A172 (cell line): ENCODE measurements at places on chromosomes 2 and 18.
A peak's percentile ranks its signal among the peaks of the same experiment; 100 is the strongest.

GRCh38 chr18:49031511-49032188 is 80.9 kb upstream of the SMAD7 start:
- DNase-seq = no peak

DNA sequence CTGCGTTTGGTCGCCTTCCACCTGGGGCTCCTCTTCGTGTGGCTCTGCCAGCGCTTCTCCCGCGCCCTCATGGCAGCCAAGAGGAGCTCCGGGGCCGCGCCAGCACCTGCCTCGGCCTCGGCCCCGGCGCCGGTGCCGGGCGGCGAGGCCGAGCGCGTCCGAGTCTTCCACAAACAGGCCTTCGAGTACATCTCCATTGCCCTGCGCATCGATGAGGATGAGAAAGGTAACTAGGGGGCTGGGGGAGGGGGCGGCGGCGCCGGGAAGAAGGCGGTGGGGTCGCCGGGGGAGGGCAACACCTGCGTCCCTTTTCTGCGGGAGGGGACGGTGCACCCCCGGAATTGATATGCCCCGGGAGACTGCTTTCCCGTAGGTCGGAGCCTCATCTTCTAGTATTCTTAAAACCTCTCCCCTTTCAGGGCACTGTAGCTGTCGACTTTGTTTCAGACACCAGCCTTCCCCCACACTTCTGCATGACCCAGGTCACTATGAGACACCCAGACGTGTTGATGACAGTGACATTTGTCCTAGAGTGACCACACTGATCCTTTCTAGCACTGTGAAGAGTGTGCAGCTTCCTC is 755 bp downstream of the SPAST start:
- DNase-seq = peak; percentile 19

GRCh38 chr2:175326801-175327200 is 145.3 kb upstream of the ATP5MC3 start:
- DNase-seq = no peak

DNA sequence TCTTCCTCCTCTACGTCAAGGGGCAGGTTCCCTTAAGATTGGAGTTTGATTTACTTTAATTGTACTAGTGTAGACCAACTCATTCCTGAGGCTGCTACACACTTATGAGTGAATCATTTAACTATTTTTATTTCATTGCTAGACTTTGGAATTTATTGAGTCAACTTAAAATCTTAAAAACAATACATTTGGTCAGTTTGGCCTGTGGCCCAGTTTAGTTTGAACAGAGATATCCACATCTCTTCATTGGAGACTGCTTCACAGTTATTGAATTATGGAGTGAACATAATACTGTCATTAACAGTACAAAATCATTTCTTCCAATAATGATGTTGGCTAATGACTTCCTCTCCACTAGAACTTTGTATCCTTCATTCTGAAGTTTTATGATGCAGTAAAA is 34.5 kb upstream of the STPG4 start:
- peak; percentile 93 for DNase-seq

GRCh38 chr2:12155303-12156051 is 409.0 kb downstream of the LPIN1 start:
- peak; percentile 91 for DNase-seq

DNA sequence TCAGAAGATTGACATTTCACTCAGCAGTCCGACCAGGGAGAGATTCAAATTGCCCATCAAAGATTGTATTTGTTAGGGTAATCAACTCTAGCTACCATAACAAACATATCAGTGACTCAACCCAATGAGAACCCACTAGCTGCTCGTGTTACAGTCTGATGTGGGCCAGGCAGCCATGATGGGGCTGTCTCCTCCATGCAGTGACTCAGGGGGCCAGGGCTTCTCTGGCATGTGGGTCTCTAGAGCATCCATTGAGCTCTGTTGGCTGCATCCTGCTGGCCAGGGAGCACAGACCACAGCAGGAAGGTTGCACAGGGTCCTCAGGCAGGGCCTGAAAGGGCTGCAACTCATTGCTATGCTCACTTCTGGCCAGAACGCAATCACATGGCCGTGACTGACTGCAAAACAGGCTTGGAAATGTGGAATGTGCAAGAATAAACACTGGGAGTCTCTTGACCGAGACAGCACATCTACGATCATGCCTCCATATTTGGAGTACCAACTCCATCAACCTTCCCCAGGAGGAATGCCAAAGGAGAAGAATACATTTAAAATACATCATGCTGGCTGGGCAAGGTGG is 216.8 kb downstream of the EIPR1 start:
- no peak for DNase-seq

DNA sequence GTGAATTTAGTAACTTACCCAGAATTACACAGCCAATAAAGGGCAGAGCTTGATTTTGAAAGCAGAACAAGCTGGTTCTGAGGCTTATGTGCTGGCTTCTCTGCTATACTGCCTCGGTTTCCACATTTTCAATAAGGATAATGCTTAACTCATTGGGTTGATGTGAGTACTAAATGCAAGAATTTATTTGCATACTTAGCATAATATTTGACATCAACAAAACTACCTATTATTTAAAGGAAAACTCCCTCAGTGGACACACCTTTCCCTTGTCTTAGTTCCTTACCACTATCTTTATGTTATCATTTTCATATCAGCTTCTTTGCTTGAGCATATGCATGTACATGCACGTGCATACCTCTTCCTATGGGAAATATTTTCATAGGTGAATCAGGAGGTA is 3.0 kb upstream of the TGFA start:
- no peak for DNase-seq

DNA sequence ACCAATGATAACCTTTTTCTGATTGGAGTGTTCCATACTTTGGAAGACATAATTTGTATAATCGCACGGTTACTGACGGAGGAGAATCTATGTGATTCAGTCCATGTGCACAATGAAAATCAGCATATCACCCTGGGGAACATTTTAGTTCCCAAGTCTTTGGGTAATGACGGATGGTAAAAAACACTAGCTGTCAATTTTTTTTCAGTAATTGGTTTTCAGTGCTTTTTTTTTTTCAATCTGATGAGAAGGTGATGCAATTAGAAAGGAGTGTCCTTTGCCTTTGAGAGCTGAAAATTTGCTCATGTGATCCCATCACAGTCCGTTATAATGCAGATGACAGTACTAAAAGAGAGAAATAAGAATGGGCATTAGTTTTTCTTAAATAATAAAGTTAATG is 51.9 kb upstream of the THOC1 start:
- no peak for DNase-seq

DNA sequence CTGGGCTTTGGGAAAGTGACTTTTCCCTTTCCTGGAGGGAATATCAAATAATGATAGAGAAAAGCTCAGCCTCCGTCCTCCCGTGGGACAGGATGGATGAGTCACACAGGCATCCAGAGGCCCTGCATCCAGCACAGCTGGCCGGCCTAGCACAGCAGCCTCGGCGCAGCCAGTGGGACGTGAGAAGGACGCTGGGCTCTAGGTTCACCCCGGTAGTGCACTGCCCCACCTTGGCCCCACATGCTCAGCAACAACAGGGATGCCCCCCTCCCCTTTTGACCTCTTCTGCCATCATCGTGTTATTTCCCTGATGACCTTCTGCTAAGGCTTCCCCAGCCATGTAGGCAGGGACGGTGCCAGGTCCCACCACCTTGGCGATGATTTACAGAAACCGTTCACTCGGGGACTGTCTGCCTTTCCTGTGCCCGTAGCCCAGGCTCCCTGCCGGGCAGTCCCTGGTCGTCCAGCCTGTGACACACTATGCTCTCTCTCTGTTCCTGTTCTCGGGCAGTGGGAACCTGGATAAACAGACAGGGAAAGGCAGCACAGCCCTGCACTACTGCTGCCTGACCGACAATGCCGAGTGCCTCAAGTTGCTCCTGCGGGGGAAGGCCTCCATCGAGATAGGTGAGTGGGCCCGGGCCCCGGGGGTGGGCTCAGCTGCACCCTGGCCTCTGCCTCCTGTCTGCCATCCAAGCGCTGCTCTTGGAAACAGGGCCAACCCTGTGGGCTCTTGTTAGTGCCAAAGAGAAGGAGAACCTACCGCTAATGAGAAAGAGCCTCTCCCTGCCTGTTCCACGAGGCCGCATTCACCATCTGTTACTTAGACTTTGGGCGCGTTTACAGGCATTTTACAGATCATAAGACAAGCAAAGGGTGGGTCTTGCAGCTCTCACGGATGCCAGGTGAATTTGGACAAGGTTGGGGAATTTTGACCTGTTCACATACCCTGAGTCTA is 44.6 kb downstream of the ITGB1BP1 start:
- DNase-seq = peak; percentile 89

DNA sequence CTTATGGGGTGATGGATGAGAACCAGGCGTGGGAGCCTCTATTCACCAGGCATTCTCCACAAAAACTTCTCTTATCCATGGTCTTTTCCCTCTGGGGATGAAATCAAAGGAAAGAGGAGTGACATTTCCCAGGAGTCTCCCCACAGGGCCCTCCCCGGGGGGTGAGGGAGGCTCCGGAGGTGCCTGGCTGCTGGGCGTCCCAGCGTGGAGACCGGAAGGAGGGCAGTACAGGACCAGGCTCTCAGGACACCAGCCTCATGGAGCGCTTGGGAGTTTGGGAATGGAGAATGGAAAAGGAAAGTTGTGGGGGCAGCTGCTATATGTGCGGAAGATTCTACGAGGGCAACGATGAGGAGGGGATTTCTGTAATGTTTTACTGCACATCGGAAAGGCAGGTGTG is 22.1 kb downstream of the CIB4 start:
- DNase-seq = no peak

GRCh38 chr2:6264198-6264597 is 572.0 kb downstream of the SOX11 start:
- no peak for DNase-seq

- no peak for DNase-seq
These were observed 120.9 kb upstream of the NRP2 start for GRCh38 chr2:205561441-205561840.

DNA sequence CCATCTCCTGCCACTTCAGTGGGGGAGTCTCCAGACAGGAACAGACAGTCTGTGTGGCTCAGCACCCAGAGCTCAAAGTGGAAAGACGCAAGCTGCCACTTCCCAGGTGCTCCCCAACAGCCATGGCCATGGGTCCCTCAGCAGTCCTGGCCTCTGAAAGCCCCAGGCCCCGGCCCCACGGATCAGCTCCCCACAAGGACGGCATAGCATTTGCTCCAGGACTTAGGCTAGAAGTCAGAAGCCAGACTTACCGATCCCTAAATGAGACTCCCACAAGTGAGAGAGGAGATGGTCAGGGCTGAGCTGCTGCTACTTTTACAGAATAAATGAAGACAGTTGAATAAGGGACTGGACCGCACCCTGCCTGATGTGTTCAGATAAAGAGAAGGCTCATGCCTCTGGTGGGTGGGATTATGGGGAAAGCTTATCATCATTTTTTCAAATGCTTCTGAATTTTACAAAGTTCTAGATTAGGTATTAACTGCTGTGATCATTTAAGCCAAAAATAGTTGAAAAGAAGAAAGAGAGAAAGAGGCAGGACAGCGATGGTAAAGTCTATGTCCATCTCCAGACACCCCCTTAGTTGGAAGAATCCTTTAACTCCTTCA is 50.5 kb downstream of the ADD2 start:
- DNase-seq = no peak

GRCh38 chr18:8290913-8291312 is 318.3 kb upstream of the RAB12 start:
- DNase-seq = no peak

GRCh38 chr2:186129767-186130581 is 356.1 kb upstream of the ZC3H15 start:
- peak; percentile 22 for DNase-seq

GRCh38 chr2:108625828-108626195 is 91.5 kb downstream of the LIMS1 start:
- DNase-seq = no peak
